Activated CD4-positive, alpha-beta T cell treated with anti-CD3 and anti-CD28 coated beads for 24 hours (primary cell): ENCODE measurements at places on chromosomes 1 and 21.

DNA sequence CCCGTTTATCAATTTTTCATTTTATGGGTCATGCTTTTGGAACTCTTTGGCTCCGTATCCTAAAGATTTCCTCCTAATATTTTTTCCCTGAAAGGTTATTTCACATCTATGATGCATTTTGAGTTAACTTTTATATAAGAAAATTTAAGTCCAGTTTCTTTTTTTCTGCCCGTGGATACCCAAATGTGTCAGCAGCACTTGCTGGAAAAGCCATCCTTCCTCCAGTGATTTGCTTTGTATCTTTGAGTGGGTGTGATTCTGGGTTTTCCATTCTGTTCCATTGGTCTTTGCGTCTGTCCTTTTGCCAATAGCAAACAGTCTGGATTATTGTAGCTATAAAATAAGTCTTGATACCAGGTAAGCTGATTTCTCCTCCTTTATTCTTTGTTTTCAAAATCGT is 15.6 kb upstream of the ABCG1 start:
- no peak for DNase-seq

DNA sequence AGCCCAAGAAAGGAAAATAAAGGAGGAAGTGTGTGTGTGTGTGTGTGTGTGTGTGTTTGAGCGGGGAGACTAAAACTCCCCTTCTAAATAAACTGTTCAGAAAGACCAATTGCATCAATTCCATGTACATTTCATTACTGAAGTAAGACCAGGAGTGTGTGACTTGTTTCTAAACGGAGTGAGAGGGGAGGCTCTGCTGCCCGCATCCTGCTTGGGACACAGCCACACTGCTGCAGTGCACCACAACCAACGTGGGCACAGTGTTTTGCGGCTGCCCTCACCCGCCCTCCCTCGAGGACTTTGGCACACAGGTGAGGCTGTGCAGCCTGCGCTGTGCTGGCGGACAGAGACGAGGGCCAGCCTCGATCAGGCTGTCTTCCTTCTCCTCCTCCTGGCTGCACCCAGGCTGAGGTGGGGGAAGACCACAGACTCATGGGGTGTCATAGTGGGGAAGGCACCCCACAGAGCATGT is 31.0 kb upstream of the H6PD start:
- DNase-seq = no peak

DNA sequence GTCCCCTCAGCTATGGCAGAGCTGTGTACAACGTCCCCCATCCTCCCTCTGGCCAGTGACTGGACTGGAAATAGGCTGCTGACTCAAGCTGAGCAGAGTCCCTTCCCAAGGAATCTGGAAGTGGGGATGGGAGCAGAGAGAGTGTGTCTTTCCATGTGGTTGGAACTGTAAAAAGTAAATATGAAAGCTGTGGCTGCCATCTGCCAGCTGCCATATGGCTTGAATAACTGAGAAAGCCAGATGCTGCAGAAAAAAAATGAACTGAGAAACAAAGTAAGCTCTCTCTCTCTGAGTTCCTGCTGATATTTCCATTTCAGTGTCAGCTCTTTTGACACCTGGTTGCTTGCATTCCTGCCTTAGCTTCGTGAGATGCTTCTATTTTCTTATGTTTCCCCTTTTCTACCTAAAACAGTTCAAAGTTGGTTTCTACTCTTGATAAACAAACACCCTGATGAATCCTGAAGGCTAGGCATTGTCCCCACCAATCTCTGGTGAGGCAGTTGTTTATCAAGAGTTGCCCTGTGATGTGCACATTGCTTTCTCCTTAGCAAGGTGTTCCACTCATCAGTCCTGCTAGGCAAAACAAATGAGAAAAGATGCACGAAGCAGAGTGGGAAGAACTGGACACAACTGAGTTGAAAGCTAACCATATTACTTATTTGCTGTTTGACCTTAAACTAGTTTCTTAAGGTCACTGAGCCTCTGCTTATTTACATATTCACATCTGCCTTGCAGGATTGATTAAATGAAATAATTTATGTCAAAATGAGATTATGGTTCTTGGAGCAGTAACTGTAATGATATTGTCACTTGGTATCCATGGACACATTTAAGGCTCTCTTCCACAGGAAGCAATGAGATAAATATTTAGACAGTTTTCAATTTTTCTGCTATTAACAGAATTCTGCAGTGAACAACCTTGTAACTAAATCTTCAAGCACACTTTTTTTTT is 16.6 kb upstream of the DR1 start:
- no peak for DNase-seq

DNA sequence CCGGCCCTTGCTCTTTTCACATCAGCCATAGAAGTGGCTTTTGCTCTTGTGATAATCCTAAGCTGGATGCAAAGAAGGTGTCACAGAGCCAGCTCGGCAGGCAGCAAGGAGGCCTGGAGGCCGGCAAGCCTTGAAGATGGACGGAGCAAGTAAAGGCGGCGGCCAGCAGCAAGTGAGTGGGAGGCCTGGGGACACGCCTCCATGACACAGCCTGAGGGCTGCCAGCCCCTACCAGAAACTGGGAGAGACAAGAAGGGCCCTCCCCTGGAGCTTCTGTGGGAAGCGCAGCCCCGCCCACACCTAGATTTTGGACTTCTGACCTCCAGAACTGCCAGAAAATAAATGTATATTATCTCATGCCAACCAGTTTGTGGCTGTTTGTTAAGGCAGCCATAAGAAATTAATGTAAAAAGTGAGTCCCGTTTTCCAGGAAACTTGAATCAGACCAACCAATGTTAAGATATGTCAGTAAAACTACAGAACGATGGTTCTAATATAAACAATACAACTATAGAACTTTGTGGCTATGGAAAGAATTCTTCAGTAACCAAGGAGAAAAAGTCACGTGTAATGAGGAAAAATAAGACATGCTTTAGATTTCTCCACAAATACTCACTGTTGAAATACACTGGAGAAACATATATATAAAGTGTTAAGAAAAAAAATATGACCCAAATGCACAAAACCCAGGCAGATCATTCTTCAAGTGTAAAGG is 49.9 kb downstream of the BACE2 start:
- no peak for DNase-seq
